ENCODE measurements at places on chromosomes 6 and 20.

- H3K4me3 ChIP-seq, result no peak overlapping the region
- DNase-seq, result no peak
- no peaks in the 10 kb centered on the region for H3K27me3 ChIP-seq
- H3K36me3 ChIP-seq, result no peaks in the 10 kb centered on the region
These were observed 380.6 kb downstream of the HDGFL1 start for GRCh38 chr6:22949967-22950366.

DNA sequence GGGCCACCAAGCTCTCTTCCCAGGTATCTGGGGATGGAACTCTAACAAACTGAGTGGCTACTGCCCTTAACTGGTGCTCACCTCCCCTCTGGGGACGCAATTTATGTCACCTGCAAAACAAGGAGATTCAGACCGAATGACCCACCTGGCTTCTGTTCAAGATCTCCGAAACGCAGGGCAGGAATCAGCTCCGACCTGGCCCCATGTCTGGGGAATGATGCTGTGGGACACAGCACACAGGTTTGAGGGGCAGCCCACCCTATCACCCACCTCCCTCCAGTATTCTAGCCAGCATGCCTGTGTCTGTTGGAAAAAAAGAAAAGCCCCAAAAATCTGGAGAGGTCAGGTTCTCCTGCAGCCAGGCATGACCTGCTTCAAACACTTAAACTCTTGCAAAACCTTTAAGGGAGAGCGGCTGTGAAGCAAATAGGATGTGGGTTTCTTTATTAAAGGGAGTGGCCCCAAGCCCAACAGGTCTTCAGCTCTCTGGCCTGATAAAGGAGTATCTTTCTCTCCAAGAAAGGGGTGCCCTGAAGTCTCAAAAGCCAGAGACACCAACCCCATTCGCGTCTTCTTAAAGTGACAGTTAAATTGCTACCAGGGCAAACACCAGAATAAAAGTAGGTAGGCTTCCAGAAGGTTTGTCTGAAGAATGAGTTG is 6.4 kb downstream of the PREX1 start:
- peaks cover 78% of the 10 kb centered on the region for H3K4me1 ChIP-seq
- H3K36me3 ChIP-seq, result peaks cover 4% of the 10 kb centered on the region
- peak overlapping the region; percentile 96 for H3K4me3 ChIP-seq
- no peaks in the 10 kb centered on the region for H3K27me3 ChIP-seq

DNA sequence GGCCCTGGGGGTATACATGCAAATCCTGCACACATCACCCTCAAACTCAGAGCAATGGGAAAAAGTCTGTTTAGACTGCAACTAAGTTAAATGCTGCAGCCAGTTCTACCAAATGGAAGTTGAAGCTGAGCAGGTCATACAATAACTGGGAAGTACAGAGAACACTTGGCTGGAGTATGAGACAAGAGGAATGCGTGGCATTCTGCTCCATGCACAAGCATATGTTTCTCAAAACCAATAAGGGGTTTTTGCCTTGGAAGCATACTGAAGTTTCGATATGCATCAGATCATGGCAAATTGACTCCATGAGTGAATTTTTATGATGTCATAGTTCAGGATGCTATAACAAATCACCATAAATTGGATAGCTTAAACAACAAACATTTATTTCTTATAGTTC is 193.8 kb downstream of the COL12A1 start:
- no peaks in the 10 kb centered on the region for H3K27me3 ChIP-seq
- no peak overlapping the region for H3K27ac ChIP-seq
- no peak overlapping the region for H3K4me3 ChIP-seq
- DNase-seq, result no peak
- no peaks in the 10 kb centered on the region for H3K36me3 ChIP-seq

DNA sequence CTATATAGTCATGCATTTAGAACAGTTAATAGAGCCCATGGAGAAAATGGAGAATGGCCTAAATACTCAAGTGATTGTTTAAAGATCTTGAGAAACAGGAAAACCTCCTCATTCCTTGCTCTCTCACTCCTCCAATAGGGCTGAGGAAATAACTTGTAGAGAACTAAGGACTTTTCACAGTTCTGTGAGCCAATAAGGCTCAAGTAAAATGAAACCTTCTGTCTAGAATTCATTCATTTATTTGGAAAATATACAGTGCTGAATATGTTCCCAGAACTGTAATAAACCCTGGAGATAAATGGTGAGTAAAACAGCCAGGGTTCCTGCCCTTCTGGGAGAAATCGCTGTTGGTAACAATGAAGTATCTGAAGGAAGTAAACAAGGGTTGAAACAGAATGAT is 35.3 kb downstream of the ELOVL2 start:
- H3K4me3 ChIP-seq, result no peak overlapping the region
- peaks cover 53% of the 10 kb centered on the region for H3K27me3 ChIP-seq
- H3K27ac ChIP-seq, result no peak overlapping the region
- H3K4me1 ChIP-seq, result peaks cover 4% of the 10 kb centered on the region
- no peak for DNase-seq

DNA sequence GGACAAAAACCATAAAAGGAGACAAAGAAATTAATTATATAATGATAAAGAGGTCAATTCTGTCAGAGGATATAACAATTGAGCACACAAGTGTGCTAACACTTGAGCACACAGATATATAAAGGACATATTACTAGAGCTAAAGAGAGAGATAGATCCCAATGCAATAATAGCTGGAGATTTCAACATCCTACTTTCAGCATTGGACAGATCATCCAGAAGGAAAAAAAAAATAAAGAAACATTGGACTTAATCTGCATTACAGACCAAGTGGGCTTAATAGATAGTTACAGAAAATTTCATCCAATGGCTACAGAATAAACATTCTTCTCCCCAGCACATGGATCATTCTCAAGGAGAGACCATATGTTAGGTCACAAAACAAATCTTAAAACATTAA is 9.9 kb downstream of the VNN1 start:
- no peak overlapping the region for H3K4me3 ChIP-seq
- H3K27ac ChIP-seq, result no peak overlapping the region
- H3K4me1 ChIP-seq, result no peaks in the 10 kb centered on the region

- H3K4me3 ChIP-seq, result no peak overlapping the region
- H3K27ac ChIP-seq, result no peak overlapping the region
- peaks cover 8% of the 10 kb centered on the region for H3K4me1 ChIP-seq
- no peaks in the 10 kb centered on the region for H3K27me3 ChIP-seq
- H3K36me3 ChIP-seq, result peaks cover 12% of the 10 kb centered on the region
- no peak for DNase-seq
These were observed 69.5 kb upstream of the LTV1 start for GRCh38 chr6:143773506-143774150.

- no peaks in the 10 kb centered on the region for H3K36me3 ChIP-seq
- H3K27ac ChIP-seq, result no peak overlapping the region
- DNase-seq, result no peak
These were observed 41.2 kb upstream of the PROKR2 start for GRCh38 chr20:5357946-5358345.

- no peaks in the 10 kb centered on the region for H3K27me3 ChIP-seq
- H3K4me1 ChIP-seq, result peaks cover 34% of the 10 kb centered on the region
- no peak overlapping the region for H3K27ac ChIP-seq
- H3K4me3 ChIP-seq, result no peak overlapping the region
- peaks cover 2% of the 10 kb centered on the region for H3K36me3 ChIP-seq
These were observed 113.2 kb downstream of the PRDM1 start for GRCh38 chr6:106199331-106199730.

- no peaks in the 10 kb centered on the region for H3K4me1 ChIP-seq
- H3K36me3 ChIP-seq, result no peaks in the 10 kb centered on the region
- peaks cover 22% of the 10 kb centered on the region for H3K27me3 ChIP-seq
- H3K4me3 ChIP-seq, result no peak overlapping the region
These were observed 60.5 kb downstream of the HS3ST5 start for GRCh38 chr6:114282292-114282691.

DNA sequence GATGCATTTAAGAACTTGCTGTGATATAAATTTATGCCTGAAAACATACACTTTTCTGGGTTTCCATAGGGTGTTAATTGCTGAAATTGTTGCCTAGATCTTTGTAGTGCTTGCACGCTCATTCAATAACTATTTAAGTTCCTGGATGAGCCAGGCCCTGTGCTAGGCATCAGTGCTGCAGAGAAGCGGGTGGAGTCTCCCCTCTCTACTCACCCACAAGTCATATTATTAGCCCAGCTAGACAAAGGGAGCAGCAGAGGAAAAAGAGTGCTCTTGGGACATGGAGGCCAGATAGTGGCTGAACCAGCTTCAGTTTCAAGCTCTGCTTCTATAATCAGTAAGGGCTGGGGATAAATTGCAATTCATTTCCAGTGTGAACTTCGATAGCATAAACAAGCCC is 329.1 kb downstream of the TFAP2B start:
- H3K36me3 ChIP-seq, result no peaks in the 10 kb centered on the region
- H3K27me3 ChIP-seq, result no peaks in the 10 kb centered on the region
- no peaks in the 10 kb centered on the region for H3K4me1 ChIP-seq
- no peak for DNase-seq
